NCI-H1092 (cell line): ENCODE measurements at places on chromosomes 16 and 17.
A peak's percentile ranks its signal among the peaks of the same experiment; 100 is the strongest.

- no peak for DNase-seq
Measured at GRCh38 chr16:80585764-80586163, 45.0 kb downstream of the DYNLRB2 start.

- DNase-seq, result no peak
Measured at GRCh38 chr16:69804297-69804696, 42.2 kb downstream of the WWP2 start.

DNA sequence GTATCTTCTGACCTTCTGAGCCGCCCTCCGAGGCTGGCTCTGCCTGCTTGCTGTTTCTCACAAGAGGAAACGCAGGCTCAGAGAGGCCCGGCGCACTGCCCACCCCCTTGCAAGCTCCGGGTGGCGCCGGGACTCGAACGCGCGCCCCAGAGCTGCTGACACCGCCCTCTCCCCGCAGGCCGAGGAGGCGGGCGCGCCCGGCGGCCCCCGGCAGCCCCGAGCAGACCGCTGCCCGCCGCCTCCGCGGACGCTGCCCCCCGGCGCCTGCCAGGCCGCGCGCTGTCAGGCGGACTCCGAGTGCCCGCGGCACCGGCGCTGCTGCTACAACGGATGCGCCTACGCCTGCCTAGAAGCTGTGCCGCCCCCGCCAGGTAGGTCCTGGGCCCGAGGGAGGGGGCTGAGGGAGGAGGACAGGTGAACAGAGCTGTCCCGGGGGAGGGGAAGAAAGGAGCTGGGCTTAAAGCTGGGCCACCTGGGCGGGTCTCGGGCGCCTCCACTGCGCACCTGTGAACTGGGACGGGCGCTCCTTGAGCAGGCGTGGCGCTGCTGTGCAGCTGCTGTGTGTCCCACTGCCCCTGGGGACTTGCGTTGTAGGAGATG is 18.2 kb downstream of the WFDC1 start:
- no peak for DNase-seq

- DNase-seq, result no peak
Measured at GRCh38 chr17:74623693-74624093, at the start of gene CD300E. Gene CD300E, minus strand, starts transcription at chr17:74623738. Its CDS starts 117 bp downstream, at chr17:74623621.

- DNase-seq, result no peak
Measured at GRCh38 chr16:75202069-75202590, 4.8 kb downstream of the CTRB2 start.

DNA sequence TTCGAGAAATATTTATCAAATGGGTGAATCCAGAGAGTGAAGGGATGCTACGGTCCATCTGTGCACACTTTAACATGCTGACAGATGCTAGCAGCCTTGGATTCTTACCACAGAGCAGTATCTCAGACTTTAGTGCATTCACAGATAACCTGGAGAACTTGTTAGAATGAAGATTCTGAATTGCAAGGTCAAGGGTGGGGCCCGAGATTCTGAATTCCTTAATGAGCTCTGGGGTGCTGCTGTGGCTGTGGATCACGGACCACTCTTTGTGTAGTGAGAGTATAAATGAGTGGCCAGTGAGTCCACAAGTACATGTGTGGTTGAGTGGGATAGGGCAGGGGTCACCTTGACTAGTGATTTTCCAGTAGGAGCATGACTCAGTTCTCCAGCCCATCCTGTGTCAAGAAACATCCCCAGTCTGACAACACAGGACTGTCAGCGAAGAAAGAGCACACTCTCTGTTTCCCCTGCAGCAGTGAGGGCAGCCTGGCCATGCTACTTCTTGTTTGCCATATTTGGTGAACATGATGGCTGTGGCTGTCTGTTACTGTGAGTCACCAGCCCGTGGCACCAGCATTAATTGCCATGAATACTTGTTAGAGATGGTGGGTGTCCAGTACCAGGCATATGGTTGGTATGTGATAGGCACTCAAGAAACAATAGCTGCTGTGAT is 13.0 kb upstream of the SALL1 start:
- no peak for DNase-seq

- no peak for DNase-seq
Measured at GRCh38 chr17:45883063-45883462, 11.3 kb upstream of the MAPT start.

- no peak for DNase-seq
Measured at GRCh38 chr16:2586241-2586640, 48.4 kb downstream of the PDPK1 start.

- no peak for DNase-seq
Measured at GRCh38 chr16:66359811-66360608, 6.5 kb upstream of the CDH5 start.

GRCh38 chr17:1002771-1003555 is 6.0 kb downstream of the TIMM22 start:
- peak; percentile 51 for DNase-seq

DNA sequence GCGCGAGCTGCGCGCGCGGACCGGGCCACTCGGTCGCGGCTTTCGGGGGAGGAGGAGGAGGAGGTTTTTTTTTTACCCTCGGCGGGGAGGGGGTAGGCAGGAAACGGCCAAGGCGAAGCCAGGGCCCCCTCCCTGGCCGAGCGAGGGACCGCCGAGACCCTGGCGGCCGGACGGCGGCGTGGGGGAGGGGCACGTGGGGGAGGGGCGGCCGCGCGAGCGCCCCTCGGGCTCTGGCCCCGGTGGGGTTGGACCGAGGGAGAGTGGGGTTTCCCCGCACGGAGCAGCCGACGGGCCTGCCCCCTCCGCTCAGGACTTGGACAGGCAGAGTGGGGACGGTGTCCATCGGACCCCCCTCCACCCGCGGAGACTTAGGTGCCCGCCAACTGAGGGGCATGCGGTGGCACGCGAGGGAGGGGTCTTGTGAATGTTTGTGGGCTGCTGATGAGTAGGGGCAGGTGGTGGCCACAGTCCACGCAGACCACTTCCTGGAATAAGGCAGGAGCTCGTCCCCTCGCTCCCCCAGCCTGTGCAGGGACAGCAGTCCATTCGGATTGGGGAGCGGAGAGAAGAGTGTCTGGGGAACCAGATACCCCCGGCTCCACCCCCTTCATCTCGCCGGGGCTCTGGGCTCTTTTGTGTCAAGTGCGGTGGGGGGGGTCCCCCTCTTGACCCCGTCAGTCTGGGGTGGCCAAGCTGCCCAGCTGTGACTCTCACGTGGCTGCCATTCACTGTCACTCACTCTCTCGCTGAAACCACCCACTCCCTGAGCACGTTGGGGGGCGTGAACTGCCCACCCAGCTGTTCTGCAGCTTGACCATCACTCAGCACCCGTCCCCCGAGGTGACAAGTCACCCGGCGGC is 3.0 kb upstream of the CHD3 start:
- DNase-seq, result peak; percentile 50

- no peak for DNase-seq
Measured at GRCh38 chr17:1753767-1754429, 8.0 kb upstream of the SERPINF1 start.

DNA sequence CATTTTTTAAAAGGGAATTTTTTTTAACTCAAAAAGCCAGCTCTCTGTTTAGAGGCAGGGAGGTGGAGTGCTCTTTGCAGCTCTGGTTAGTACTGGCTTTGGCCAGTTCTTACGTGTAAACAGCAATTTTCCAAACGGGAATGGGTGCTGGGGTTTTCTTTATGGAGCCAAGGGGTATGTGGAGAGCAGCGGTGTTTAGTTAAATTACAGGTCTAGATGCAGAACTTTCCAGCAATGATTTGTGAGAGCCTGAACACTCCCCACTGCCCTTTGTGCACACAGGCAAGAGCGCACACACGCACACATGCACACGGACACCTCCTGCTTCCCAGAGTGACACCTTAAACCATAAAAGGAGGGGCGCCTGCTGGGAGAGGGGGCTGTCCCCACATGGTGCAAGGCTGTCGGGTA is 140.2 kb downstream of the MSI2 start:
- DNase-seq, result peak; percentile 80

- peak; percentile 18 for DNase-seq
Measured at GRCh38 chr16:13919330-13919682, 648 bp upstream of the ERCC4 start.

GRCh38 chr16:35749253-35750141 is 2290.1 kb downstream of the TP53TG3F start:
- DNase-seq, result no peak

DNA sequence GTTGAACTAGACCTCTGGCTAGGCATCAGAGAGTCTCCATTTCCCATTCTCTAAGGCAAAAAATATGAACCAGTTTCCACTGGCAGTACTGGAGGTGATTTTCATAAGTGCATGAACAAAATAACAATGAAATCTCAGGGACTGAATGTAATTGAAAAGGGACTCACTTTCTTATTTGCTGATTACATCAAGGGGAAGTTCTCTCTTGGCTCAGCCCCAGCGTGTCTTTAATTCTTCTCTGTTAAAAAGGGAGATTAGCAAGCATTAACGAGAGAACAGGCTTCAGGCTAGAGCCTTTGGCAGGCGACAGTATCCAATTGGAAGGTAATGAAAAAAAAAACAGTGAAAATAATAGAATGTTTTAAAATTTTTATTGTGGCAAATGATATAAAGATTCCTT is 34.0 kb upstream of the ADAMTS18 start:
- no peak for DNase-seq

DNA sequence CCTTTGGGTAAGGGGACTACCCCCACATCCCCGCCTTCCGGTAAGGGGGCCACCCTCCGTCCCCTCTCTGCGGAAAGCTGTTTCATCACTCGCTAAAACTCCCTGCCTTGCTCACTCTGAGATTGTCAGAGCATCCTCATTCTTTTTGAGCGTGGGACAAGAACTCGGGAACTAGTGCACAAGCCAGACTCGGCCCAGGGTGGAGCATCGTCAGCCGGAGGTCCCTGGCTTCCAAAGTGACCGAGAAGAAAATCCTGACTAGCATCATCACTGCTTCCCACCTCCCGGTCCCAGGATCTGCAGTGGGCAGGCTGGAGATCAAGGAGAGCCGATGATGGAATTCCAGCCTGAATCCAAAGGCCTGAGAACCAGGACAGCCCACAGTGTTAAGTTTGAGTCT is 380.3 kb downstream of the SEC14L1 start:
- no peak for DNase-seq

GRCh38 chr16:86809458-86809955 is 231.2 kb downstream of the FOXL1 start:
- no peak for DNase-seq

DNA sequence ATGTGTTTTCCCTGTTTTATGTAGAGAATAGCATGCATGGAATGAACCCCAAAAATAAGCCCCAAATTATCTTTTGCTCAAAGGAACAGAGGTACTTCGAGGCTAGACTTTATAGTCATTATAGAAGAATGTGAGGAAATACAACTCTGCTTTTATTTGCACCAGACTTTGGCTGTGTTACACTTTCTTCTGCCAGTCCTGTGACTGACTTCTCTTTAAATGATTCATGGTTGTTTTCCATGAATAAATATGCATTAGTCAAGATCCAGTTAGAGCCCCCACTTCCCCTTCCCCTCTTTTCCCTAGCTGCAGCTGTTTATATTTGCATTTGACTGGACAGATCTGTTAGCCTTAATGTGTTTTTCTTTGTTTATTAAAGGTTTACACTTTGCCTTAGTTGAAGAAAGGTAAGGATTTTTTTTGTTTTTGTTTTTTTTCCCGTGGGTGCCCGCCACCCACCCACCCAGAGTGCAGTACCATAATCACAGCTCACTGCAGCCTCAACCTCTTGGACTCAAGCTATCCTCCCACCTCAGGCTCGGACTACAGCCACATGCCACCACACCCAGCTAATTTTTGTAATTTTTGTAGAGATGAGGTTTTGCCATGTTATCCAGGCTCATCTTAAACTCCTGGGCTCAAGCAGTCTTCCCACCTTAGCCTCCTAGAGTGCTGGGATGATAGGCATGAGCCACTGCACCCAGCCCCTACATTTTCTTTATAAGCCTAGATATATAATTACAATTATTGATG is 152.6 kb downstream of the CYB561 start:
- DNase-seq, result no peak

DNA sequence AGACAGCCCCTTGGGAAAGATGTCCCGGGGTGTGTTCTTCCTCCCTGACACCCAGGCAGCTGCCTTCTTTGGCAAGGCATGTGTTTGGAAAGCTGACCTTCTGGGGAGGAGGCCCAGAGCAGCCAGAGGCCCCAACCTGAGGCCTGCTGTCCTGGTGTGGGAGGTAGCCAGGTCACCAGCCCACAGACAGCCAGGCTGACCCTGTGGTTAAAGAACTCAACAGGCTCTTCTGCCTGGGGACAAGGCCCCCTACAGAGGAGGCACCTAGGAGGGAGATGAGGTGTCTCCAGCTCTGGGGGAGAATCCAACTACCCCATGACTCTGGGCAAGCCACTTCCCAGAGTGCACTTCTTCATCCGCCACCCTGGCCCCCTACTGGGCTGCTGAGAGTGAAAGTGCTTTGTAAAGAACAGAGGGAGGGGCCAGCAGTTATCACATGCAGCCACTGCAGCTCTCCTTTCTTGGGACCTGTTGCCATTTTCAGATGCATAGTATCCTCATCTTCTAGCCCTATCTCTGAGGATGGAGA is 13.1 kb upstream of the SREBF1 start:
- no peak for DNase-seq

DNA sequence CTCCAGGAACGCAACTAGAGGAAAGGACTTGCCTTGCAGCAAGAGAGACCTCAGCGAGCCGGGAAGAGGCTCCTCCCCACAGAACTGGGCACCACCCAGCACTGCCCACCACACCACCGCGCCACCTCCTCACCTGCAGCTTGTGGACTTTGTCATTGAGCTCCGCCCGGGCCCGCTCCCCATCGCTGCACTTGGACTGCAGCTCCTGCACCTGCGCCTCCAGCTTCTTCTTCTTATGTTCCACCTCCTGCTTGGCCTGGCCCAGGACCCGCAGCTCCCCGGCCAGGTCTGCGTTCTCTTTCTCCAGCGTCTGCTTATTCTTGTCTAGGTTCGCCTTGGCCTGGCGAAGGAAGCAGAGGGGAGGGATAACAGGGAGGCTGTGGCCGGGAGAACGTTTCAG is 76.7 kb downstream of the NDE1 start:
- no peak for DNase-seq

DNA sequence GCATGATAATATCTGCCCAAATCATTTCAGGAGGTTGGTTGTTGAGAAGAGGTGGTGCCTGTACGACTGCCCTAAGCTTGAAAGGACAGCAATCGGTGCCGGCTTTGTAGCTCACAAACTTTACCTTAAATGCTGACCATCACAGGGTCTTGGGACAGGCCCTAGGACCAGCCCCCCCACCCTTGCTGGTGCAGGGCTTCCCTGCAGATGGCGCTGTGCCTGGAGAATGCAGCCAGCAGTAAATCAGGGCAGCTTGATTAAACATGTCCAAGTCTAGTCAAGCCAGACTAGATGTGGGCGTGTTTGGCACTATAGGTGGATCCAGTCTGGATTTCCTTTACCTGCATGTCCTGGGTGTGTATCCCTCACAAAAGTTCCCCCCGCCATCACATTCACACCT is 135.5 kb upstream of the CRHR1 start:
- no peak for DNase-seq

GRCh38 chr16:88599092-88599733 is 29.0 kb downstream of the ZC3H18 start:
- DNase-seq, result no peak
